Hematopoietic multipotent progenitor cell treated with erythropoietin and hydrocortisone succinate and interleukin-3 and kit ligand, for 6 days (in vitro differentiated cells): ENCODE measurements at places on chromosomes 5 and 9.

DNA sequence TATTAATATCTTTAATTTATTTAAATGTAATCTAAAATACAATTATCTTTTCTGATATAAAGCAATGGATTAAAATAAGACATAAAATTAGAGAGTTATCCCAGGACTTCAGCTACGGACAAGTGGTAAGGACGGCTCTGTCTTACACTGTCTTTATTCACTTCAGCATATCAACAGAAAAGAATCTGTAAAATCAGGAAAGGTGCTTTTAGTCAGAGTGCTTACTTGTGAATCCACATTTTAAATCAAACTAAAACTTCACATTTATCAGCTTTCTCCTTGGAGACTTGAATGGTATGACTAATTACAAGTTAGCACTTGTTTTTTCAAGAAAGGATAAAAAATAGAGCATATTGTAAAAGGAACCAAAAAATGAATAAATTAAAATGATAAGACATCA is 39.3 kb downstream of the ST8SIA4 start:
- DNase-seq: no peak

GRCh38 chr9:15047028-15047551 is 136.9 kb upstream of the FREM1 start:
- DNase-seq: no peak

GRCh38 chr5:180173875-180174586 is 35.0 kb downstream of the RASGEF1C start:
- no peak for DNase-seq

- no peak for DNase-seq
Observed at GRCh38 chr9:137945581-137945980, 68.0 kb downstream of the CACNA1B start.

- DNase-seq: no peak
Observed at GRCh38 chr5:14958188-14958587, 86.6 kb upstream of the ANKH start.

DNA sequence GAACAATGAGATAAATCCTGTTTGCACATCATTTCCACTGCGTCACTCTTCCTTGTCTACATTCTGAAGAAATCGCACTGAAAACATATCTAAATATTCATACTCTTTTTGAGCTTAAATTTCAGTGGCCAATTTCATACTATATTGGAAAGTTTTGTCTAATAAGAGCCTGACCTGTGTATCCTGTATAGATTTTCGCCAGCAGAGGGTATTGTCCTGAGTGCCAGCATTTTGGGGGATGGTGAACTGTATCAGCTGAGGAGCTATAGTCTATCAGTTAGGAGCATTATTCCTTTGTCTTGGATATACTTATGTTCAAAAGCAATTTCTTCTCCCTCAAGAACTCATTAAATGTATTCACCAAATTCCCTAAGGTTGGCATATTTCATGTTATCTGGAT is 102.3 kb downstream of the SEMA6A start:
- no peak for DNase-seq

DNA sequence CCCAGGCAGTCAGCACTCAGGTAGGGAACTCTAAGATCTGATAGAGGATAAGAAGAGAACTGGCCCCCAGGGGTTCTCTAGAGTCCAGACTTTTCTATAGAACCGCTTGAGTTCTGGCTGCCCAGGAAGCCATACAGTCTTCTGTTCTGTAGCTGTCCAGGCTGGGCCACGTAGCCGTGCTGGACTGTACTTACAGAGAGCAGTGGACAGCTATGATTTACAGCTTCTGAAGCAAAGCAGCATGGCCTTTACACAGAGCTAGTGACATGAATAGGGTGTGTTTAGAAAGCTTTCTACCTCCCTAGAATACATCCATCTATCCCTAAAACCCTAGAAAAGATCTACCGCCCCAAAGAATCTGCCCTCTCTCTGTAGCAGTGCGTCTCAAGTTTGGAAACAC is 57.2 kb downstream of the ACO1 start:
- DNase-seq: no peak

DNA sequence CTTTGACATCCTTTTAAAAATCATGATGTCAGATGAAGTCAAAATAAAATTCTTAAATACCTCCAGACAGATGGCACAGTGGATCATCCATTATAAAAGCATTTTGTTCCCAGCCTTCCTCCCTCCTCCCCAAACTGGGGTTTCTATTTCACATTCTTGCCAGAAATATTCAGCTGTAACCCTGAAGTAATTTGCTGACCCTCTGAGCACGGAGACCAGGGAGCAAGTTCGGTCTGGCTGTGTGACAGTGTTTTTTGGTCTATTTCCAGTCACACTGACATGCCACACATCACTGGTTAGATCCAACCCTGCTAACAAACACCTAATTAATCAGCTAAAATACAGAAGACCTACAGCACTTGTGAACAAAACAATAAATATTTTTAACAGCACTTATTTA is 126.2 kb upstream of the DMRT1 start:
- DNase-seq: no peak
